ENCODE measurements at places on chromosomes 16 and 17.

GRCh38 chr17:63475491-63476412 is 1.1 kb upstream of the ACE start:
- DNase-seq, result no peak

DNA sequence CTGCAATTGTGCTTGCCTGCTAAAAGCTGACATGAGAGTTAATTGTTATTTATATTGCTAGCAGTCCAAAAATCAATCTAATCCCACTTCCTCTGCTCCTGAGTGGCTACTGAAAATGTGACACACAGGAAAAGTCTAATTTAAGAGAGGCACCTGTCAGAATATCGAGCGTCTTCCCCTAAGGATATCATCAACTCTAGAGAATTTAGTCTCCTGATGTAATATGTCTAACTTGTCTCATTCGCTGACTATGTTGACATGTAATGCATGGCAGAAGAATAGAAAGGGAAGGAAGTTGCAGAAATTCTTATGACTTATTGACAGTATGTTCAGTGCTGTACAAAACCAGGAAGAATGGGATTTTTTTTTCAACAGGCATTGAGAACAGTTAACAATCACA is 893.4 kb upstream of the CDH8 start:
- DNase-seq, result no peak

DNA sequence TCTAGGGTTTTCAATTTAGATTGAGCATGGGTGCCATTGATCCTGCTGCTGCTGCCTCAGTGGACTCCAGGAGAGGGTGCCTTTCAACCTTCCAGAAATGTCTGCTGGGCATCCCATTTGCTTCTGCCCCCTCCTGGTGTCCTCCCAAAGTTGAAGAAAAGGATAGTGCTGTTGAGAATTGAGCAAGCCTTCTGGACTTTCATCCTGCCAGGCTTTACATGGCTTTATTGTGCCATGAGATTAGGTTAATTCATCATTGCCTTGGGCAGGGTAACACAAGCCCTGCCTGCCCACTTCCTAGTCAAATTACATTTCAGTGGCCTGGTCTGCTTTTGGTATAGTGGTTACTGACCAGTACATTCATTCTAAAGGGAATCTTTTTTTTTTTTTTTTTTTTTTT is 17.9 kb upstream of the TANGO6 start:
- no peak for DNase-seq

- no peak for DNase-seq
Observed at GRCh38 chr16:31714903-31715504, 158.6 kb upstream of the ZNF267 start.

DNA sequence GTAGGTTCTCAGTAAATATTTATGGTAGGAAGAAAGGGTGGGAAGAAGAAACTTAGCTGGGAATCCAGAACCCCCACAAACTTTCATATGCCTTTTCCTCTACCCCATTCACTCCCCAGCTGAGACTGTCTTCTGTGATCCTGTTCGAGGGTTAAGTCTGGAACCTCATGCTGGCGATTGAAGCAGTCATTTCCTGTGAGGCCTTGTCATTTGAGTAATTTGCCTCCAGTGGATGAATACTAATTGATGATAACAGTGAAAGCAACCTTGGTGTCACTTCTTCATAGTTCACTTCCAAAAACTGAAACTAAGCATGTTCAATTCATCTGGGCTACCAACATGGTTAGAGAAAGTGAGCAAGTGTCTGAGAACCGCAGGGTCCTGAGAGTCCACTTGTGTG is 401.2 kb downstream of the CDH13 start:
- DNase-seq, result no peak

GRCh38 chr17:7026471-7027115 is 3.7 kb downstream of the BCL6B start:
- no peak for DNase-seq

GRCh38 chr16:76052725-76053124 is 224.5 kb upstream of the CNTNAP4 start:
- DNase-seq, result no peak

- no peak for DNase-seq
Observed at GRCh38 chr16:11675561-11676511, 7.6 kb downstream of the SNN start.

DNA sequence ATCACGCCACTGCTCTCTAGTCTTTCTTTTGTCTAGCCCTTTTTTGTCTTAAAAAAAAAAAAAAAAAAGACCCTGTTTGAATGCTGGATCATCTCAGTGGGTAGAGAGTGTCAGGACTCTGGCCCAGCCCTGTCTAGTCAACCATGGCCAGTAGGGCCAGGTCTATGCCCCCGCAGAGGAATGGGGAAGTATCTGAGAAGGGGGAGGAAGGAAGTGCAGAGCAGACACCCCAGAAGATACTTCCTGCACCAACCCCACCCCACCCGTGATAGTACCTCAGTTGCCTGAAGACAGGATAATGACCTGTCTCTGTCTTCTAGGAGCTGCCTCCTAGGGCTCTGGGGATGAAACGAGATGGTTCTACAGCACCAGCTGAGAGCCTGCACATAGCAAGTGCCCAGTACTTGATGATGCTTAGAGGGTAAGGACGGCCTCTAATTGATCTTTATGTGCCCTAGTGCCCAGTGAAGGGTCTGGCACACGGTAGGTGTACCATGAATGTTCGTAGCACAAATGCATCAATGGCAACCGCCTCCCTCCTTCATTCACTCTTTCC is 55.4 kb downstream of the ABAT start:
- DNase-seq, result no peak

DNA sequence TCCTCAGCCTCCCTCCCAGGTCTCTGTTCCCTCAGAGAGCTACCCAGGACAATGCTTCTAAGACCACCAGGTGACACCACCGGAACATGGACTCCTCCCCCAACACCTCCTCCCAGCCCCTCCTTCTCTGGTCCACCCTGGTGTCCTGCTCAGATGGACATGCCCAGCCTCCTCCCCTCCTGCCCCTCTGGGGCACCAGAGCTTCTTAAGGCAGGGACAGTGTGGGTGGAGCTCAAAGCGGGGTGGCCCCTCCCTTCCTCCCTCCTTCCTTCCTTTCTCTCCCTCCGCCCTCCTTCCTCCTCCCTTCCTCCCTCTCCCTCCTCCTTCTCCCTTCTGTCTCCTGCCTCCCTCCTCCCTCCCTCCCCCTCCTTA is 22.7 kb downstream of the TRPV3 start:
- DNase-seq, result no peak

- no peak for DNase-seq
Observed at GRCh38 chr16:79168321-79168720, 432.2 kb downstream of the MAF start.

All from GOT3 (cell line).